ENCODE measurements at places on chromosomes 6 and 20. TPM values are rescaled to one million over a fixed set of nuclear protein-coding genes. Genes with fewer than 3 reads are reported as not detected.

DNA sequence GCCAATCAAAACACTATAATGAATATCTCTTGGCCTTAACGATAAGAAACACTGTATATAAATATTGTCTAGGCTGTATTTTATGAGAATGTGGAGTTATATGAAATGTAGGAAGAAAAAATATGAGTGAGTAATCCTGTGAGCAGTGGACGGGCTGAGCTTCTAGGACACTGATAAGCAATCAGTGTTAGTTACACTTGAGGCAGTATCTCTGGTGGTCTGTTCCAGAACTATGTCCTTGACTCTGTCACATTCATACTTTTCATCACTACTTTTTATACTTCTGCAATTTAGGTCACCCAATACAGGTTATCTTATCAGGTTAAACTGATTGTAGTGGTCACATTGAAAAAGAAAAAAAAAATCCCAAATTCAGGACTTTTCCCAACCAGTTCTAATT, 360.4 kb downstream of the LAMA2 start:
- no peak for DNase-seq
- no peak overlapping the region for H3K4me3 ChIP-seq
- H3K27me3 ChIP-seq: no peaks in the 10 kb centered on the region
- H3K36me3 ChIP-seq: no peaks in the 10 kb centered on the region
- no peaks in the 10 kb centered on the region for H3K4me1 ChIP-seq

GRCh38 chr6:168270274-168271172, 49.1 kb downstream of the DACT2 start:
- H3K4me1 ChIP-seq: peaks cover 23% of the 10 kb centered on the region
- no peaks in the 10 kb centered on the region for H3K27me3 ChIP-seq
- no peak for DNase-seq
- H3K36me3 ChIP-seq: no peaks in the 10 kb centered on the region

GRCh38 chr6:168120390-168121302, 41.6 kb upstream of the FRMD1 start:
- DNase-seq: peak; percentile 15
- no peaks in the 10 kb centered on the region for H3K27me3 ChIP-seq
- H3K36me3 ChIP-seq: no peaks in the 10 kb centered on the region
- H3K4me3 ChIP-seq: no peak overlapping the region
- H3K27ac ChIP-seq: no peak overlapping the region

DNA sequence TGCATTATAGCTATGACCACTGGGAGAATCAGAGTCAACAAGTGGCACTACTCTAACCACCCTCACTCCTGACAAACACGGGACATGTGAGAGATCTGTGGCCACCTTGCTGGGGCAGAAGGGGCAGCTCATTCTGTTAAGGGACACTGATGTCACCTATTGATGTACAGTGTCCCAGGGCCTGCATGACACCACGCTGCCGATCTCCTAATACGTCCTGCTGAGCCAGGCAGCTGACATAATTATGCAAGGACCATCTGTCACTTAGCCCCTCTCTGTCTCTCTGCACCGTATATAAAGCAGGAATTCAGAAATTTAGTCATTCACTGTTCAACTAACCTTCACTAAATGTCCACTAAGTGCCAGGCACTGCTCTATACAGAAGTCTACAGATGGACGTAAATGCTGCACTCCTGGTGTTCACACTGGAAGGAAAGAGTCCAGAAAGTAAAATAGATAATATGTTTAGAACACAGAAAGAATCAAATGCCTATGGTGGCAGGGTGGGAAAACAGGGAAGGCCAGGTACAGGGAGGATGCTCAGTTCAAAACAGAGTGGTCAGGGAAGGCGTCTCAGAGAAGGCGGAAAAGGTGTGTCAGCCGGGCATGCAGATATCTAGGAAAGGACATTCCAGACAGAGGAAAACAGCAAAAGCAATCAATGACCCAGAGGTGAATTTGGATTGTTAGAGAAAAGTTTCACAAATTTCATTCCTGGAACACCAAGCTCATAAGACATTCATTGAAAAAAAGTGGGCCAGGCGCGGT, 173.8 kb downstream of the ZNF217 start:
- no peak overlapping the region for H3K4me3 ChIP-seq
- no peaks in the 10 kb centered on the region for H3K4me1 ChIP-seq
- H3K27me3 ChIP-seq: no peaks in the 10 kb centered on the region
- H3K27ac ChIP-seq: no peak overlapping the region
- no peaks in the 10 kb centered on the region for H3K36me3 ChIP-seq

GRCh38 chr6:13765570-13765969, 48.8 kb downstream of the MCUR1 start:
- H3K27me3 ChIP-seq: no peaks in the 10 kb centered on the region
- no peak overlapping the region for H3K4me3 ChIP-seq
- no peaks in the 10 kb centered on the region for H3K36me3 ChIP-seq
- peaks cover 2% of the 10 kb centered on the region for H3K4me1 ChIP-seq
- H3K27ac ChIP-seq: no peak overlapping the region

DNA sequence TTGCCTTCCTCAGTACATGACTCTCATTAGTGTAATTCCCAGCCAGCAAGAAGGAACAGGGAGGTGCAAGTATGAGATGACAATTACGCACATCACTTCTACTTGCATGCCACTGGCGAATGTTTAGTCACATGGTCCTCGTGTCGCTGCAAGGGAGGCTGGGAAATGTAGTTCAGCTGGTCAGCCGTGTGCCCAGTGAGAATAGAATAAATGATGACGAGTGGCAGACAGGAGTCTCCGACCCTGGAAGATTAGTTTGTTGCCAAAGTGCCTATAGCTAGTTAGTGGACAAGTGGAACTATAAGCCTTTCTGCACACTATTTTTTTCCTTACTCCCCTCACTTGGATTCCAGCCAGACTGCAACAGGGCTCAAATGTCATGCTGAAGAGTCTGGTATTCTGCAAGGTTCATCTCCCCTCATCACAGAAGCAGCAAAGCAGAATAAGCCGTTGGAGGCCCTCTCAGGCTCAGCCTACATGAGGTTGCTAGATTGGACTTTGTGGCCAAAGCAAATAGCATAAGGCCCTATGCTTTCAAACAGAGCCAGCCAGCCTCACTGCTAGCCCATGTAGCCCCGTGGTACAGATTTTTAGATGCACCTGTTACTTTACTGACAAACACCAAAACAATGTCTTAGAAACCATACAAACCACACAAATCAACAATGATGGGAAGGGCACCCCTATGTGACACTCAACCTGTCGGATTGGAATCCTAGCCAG, 9.7 kb downstream of the LINC00237 start:
- H3K27me3 ChIP-seq: peaks cover 36% of the 10 kb centered on the region
- H3K36me3 ChIP-seq: no peaks in the 10 kb centered on the region
- no peaks in the 10 kb centered on the region for H3K4me1 ChIP-seq
- no peak overlapping the region for H3K27ac ChIP-seq
- DNase-seq: peak; percentile 53

GRCh38 chr20:48149902-48150301, 364.6 kb upstream of the SULF2 start:
- no peak overlapping the region for H3K4me3 ChIP-seq

- H3K4me1 ChIP-seq: no peaks in the 10 kb centered on the region
- H3K4me3 ChIP-seq: no peak overlapping the region
- H3K36me3 ChIP-seq: no peaks in the 10 kb centered on the region
- no peak for DNase-seq
- no peak overlapping the region for H3K27ac ChIP-seq
Observed at GRCh38 chr20:21179757-21180156, 53.9 kb downstream of the KIZ start.

DNA sequence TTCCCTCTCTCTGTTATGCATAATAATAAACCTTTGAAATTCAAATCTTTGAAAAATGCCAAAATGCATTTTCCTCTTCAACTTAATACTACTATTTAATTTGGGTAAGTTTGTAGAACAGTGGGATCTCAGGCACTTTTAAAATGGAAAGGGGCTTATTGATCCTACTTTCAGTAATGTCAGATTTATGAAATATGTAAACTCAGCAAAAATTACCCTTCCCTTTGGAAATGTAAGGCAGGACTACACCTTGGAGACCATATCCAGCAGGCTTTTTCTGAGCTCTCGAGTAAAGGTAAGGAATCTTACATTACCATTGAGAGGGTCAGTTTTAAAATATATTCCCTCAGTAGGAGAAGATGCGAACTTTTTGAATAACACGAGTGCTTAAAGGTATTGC, 149.0 kb downstream of the LAMP5 start:
- no peak overlapping the region for H3K4me3 ChIP-seq
- no peak for DNase-seq
- no peak overlapping the region for H3K27ac ChIP-seq
- no peaks in the 10 kb centered on the region for H3K4me1 ChIP-seq
- no peaks in the 10 kb centered on the region for H3K27me3 ChIP-seq

- H3K4me1 ChIP-seq: peaks cover 5% of the 10 kb centered on the region
- H3K27me3 ChIP-seq: no peaks in the 10 kb centered on the region
- no peak overlapping the region for H3K4me3 ChIP-seq
- H3K27ac ChIP-seq: peak overlapping the region; percentile 65
Observed at GRCh38 chr20:34311118-34312023, 8.2 kb upstream of the AHCY start.

Gene UBD
- 33.5 TPM for total RNA-seq

Gene DUSP15
- 13.2 TPM for total RNA-seq

Gene OR2H1
- not detected for total RNA-seq

Gene PACSIN1
- 1.7 TPM for total RNA-seq

Gene SDCBP2
- 18.3 TPM for total RNA-seq
